GM04504 (cell line): ENCODE measurements at places on chromosomes 7 and 10.

- no peak for DNase-seq
These were observed 351.2 kb upstream of the AKR1E2 start for GRCh38 chr10:4474829-4475228.

- no peak for DNase-seq
These were observed 35.5 kb downstream of the ADGRA1 start for GRCh38 chr10:133123050-133123745.

DNA sequence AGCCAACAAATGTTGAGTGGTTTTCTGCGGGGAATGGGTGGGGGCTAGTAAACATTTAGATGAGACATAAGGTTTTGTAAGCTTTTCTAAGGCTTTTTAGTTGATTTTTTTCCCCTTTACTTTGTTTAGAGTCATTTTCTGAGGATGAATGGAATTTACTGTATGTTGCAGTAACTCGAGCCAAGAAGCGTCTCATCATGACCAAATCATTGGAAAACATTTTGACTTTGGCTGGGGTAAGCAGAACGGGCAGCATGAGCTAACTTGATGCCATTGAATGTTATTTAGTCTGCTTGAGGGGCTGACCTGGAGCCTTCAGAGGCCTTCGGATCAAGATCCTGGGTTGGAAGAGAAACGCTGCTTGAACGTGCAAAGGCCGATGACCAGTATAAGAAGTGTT lies 37.3 kb downstream of the FBH1 start:
- DNase-seq, result peak; percentile 64

DNA sequence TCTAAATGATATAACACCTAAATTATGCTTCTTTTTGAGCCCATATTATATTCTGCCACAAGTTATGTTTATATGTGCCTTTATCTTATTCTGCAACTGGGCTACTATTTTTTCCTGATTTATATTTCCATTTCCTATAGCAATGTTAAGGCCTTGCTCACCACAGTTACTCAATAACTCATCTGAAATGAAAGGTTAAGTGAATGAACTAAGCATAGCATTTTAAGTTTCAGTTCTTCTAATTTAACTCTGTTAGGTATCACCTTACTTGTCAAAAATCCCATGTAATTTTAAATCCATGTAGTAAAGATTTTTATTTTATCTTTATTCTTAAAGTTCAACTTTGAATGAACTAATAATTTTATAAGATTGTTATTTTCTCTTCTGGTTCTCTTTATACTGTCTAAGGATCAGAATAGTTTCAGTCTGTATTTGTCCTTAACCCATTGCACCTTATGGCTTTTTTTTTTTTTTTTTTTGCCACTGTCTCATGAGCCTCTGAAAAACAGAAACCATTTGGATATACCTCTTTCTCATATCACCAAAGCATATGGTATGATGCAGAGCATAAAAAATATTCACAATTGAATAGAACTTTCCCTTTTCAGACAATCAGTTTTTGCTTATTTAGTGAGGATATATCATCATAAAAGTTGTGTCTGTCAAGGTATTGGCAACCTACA lies 301.8 kb upstream of the ZWINT start:
- no peak for DNase-seq

GRCh38 chr7:26948617-26949118 lies 84.3 kb upstream of the SKAP2 start:
- DNase-seq, result no peak

- DNase-seq, result no peak
These were observed 14.9 kb downstream of the MAD1L1 start for GRCh38 chr7:2217716-2218443.

- DNase-seq, result no peak
These were observed 5.0 kb upstream of the FAM20C start for GRCh38 chr7:187227-187927.

DNA sequence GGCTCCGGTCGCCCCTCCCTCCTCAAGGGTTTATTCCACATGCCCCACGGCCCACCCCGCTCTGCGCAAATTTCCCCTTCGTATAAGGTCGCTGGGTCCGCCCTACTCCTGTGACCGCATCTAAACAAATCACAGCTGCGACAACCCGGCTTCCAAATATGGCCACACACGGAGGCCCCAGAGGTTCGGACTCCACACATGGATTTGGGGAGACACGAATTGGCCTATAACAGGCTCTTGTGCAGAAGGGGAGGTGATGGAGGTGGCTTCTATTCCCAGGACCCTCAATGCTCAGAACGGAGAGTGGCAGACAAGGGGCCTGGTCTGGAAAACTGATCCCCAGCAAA lies 90.1 kb downstream of the FOXL3 start:
- no peak for DNase-seq

- DNase-seq, result no peak
These were observed 35.8 kb downstream of the JAKMIP3 start for GRCh38 chr10:132101529-132101928.

DNA sequence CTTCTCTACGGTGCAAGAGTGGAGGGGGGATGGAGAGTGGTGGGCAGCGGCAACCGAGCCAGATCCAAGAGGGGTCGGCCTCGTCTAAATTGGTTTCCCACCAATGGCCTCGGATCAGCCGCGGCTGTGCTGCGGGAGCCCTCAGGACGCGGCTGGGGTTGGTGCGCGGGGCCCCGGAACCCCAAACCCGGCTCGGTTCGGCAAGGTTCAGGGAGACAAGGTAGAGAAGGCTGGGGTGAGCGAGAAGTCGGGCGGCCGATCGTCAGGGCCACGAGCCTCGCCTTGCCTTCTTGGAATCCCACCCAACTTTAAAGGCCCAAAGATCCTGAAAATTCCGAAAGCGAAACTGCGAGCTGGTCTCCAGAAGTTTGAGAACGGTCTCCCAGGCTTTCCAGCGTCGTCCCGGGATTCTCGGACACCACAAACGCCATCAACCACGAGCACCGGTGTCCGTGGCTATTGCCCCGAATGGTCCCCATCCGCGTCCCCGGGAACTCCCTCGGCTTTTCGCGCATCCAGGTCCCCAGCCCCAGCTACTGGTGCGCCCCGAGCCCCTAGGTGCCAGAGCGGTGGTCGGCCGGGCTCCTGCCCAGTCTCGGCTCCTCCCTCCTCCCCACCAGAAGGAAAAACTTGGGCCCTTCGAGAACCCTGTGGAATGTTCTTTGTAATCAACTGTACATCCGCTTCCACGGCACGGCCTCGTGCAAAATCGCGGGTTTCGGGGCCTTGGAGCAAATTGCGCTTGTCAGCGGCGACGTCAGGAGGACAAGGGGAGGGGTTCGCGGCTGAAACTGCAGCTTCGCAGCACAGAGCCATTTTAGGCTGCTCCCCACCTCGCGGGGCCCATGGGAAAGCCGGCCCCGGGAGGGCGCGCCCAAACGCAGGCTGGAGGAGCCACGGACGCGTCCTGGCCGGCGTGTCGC lies 3.2 kb downstream of the SFMBT2 start:
- DNase-seq, result no peak

GRCh38 chr10:95877881-95878280 lies 29.9 kb upstream of the CC2D2B start:
- no peak for DNase-seq

GRCh38 chr7:132218876-132219275 lies 357.4 kb downstream of the PLXNA4 start:
- DNase-seq, result no peak

DNA sequence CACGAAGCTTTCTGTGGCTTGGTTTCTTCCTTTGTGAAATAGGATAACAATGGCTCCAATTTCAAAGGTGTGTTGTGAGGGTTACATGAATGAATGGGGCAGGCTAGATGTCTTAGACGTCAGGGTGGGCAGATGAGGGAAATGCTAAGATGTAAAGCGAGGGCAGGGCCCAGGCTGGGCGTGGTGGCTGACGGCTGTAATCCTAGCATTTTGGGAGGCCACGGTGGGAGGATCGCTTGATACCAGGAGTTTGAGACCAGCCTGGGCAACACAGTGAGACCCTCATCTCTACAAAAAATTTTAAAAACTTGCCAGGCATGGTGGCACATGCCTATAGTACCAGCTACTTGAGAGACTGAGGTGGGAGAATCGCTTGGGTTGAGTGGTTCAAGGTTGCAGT lies 607.7 kb upstream of the FOXK1 start:
- DNase-seq, result no peak
